ENCODE measurements at places on chromosomes 6 and 20.
A peak's percentile ranks its signal among the peaks of the same experiment; 100 is the strongest.

DNA sequence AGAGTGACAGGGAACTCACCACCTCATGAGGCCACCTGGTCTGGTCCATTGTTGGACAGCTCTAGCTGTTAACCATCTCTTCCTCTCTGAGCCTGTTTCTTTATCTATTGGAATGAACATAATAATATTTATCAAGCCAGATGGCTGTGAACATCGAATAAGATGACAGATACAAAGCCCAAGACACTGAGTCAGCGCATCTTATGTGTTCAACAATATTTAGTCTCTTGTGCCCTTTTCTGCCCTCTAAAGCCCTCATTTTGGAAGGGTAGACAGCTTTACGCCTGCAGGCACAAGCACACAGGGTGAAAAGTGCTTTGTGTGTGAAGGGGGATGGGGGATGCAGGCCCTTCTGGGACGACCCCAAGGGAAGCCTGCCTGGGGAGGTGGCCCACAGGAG is 164.0 kb downstream of the GRM4 start:
- DNase-seq, result no peak

- no peak for DNase-seq
These were observed 7.1 kb downstream of the NPEPL1 start for GRCh38 chr20:58699623-58700107.

- no peak for DNase-seq
These were observed 302.2 kb downstream of the QKI start for GRCh38 chr6:163716690-163717089.

DNA sequence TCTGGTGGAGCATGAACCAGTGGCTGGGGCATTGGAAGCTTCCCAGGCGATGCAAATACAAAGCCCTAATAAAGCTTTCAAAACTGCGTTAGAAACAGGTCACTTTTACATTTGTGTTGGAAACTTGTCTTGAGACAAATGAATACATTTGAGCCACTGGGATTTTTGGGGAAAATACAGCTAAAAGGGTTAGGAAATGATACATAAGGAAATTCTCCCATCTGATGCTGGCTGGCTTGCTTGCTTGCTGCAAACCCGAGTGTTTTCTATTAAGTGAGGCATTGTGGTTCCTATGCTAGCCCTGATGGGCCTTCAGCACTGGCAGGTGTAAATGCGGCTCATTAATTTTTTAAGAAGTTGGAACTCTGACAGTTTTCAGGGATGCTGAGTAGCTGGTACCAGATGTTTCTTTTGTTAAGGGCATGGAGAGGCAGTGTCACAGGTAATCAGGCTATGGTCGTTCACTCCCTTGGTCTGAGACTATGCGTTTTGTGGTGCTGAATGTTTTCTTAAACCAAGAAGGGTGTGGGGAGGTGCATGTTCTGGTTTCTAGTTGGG is 35.2 kb downstream of the RREB1 start:
- no peak for DNase-seq

GRCh38 chr6:24659561-24659960 is 7.1 kb downstream of the TDP2 start:
- DNase-seq, result no peak

DNA sequence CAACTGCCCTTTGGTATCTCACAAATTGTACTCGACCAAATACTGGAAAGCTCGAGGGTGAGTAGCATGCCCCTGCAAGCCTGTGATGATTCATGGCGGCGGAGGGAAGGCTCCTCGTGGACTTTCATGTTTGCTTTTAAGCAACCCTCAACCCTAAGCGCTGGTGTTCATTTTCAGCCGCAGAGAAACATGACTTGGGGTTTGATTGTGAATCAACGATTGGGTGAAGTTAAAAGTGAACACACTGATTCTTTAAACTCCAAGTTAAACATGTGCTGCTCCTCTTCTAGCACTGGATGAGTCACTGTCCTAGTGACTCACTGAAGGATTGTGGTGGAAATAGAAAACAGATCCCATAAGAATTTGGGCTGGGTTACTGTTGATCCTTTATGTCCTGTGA is 8.3 kb downstream of the CD109 start:
- DNase-seq, result peak; percentile 84

DNA sequence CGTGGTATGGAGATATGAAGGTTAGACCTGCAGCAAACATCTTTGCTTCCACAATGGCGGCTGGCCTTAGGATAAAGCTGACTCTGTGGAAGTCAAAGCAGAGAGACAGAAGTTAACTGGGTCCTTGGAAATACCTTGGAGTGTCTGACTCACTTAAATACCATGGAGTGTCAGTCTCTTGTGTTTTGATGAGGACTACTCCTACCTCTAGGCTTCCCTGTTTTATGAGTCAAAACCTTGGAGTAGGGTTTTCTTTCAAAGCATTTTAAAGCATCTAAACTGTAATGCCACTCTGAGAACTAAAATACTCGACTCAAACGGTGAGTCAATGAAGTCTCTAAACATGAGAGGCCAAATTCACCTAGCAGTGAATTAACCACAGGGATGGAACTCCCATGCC is 329.1 kb downstream of the SAMD5 start:
- no peak for DNase-seq

DNA sequence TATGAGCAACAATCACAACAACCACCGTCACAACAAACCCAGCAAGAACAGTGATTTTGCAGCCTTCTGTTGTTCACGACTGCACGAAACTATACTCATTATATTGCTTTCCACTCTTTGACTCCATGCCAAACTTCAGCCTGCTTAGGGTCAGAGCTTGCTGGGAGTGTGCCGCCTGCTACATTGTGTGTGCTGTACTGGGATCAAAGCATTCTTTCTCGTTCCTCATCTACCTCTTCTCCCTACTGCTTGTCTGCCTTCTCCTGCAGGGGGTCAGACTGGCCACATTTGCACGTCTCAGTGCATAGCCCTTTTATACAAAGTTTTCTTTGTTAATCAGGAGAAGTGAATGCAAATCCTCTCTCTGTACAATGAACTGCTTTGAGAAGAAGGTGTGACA is 401.6 kb upstream of the CITED2 start:
- DNase-seq, result no peak

- no peak for DNase-seq
These were observed 33.0 kb downstream of the TRERF1 start for GRCh38 chr6:42418724-42419123.

GRCh38 chr20:23585449-23585807 is 17.1 kb upstream of the CST9L start:
- no peak for DNase-seq

DNA sequence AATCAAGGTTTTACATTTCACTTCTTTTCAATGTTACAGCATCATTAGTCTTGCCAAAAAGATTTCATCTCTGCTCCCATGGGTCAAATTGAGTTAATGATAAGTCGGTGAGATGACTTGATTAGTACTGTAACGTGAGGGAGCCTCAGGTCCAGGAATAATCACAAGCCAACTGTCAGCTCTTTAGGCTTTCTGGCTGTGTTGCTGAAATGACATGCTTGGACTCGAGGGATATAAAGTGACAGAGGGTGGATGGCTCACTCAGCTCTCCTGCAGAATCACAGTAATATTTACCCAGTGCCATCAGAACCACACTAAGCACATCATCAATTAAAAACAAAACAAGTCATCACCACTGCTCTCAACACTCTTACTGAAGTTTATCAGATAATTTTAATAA is 196.2 kb upstream of the THEMIS start:
- no peak for DNase-seq

DNA sequence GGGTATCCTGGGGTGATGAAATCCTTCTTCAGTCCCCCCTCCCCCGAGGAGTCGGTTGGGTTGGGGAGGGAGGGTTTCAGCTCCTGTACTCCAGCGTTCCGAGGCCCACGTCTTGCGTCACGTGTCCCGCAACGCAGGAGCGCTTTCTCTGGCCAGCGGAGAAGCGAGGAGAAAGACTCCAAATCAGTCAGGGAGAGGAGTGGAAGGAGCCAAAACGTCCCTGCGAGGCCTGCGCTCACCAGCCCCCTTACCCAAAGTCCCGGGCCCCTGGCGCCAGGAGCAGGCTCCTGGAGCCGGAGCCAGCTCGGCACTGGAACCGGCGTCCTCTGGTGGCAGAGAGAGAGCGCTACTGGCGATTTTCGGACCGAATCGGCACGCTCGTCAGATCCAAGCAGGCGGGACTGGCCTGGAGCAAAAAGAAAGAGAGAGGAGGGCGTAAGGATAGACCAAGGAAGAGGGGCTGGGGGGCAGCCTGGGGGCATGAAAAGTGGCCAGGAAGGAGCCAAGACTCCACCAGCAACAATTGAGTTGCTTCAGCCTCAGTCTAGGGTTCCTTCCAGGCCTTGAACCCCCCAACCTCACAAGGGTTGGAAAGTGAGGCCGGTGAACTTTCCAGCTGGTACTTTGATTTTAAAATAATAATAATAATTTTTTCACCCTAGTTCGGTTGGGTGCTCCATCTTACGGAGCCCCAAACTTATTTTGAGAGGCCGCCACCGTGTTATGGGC is at the start of gene GNAS:
TSS of gene GNAS (plus strand) at position 174 of the 729 bp plus-strand sequence.
- DNase-seq, result peak; percentile 10

GRCh38 chr20:60803335-60804055 is 448.6 kb upstream of the CDH4 start:
- no peak for DNase-seq

- no peak for DNase-seq
These were observed 14.5 kb downstream of the STX16 start for GRCh38 chr20:58665606-58666005.

GRCh38 chr6:3471711-3472110 is 14.9 kb upstream of the SLC22A23 start:
- DNase-seq, result no peak

DNA sequence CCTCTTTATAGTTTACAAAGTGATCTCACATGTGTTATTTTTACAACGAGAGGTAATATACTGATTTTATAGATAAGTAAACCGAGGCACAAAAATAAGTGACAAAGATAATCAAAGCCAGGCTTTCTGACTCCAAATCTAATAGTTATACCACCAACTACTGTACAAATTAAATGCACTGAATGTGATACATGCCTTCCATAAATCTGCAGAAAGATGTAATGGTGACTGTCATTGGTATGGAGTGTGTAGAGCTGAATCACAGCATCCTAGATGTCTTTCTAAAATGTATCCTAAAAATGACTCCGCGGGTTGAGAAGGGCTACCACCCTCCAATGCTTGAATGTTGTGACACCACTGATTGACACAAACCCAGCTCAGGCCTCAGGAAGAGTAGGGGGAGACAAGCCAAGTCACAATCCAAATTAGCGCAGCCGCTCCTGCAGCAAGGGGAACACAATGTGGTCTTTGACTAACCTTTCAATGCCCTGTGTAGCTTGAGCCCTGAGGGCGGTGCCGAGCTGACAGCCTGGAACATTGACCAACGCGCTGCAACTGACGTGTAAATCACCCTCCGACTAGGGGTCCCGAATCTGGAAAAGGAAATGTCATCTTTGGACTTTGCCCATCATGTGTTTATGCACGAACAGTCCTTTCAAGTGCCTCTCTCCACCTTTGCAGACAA is 136.8 kb downstream of the OLIG3 start:
- DNase-seq, result no peak

GRCh38 chr6:110705543-110705942 is 109.7 kb downstream of the CDK19 start:
- no peak for DNase-seq

DNA sequence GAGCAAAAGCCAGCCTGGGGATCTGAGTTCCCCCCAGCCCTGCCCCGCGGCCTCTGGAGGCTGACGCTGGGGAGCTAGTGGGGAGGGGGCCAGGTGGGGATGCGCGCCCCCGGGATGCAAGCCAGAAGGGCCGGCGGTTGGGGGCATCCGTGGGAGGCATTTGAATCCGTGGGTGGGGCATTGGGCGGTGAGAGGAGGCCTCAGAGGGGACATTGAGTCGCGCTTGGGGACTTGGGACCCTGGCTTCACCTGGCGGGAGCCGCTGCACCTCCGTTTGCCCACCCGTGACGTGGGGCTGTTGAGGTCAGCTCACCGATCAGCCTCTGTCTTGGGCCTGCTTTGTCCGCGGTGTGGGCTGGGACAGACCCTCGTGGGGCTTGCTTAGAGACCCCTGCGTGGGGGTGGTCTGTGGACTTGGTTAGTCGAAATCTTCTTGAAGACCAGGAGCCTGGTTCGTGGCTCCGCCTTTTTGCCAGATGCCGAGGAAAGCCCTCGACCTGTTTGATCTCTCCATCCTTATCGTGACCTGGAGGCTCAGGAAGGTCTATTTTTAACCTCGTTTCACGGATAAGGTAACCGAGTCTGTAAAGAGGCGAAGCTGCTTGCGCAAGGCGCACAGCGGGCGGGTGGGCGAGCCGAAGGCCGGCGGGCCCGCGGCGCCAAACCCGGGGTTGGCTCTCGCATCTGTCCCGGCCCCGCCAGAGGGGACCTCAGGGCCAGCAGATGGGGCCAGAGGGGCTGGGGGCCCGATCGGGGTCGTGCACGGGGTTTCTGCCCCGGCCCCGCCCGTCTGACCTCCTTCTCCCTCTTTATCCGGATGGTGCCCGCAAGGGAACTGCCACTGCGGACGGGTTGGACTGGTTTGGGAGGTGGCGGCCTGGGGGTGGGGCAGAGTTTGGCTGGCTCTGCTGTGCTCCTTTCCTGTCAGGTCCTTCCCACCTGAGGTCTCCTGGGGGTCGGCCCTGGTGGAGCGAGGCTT is 8.3 kb downstream of the FAM110A start:
- no peak for DNase-seq

DNA sequence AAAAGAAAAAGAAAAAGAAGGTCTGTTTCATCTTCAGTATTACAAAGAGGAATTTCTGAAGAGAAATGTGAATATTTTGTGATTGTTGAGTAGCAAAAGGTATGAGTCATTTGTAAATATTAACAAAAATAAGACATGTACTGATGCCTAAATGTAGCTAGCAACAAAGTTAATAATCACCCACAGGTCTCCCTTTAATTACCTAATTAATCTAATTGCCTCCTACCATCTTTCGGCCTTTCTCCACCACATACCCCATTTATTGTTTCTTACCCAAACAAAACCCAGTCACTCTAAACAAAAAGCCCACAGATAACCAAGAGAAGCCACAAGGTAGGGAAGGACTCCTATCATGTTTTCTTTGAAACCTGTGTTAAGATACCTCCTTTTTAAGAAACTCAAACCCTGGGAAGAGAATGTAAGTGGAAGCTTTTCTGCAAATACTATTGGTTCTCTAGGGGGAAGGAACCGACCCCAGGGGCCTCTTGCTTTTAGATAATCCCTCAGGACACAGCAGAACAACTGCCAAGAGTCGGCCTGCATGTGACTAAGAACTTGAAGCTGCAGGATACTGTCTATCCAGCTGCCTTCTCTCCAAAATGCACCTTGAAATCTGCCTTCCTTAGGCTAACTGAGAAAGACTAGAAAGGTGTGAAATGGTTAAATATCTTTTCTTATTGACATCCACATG is 16.1 kb upstream of the STK38 start:
- no peak for DNase-seq

All from amniotic stem cell (primary cell).